ENCODE measurements at places on chromosomes 2 and 18.

DNA sequence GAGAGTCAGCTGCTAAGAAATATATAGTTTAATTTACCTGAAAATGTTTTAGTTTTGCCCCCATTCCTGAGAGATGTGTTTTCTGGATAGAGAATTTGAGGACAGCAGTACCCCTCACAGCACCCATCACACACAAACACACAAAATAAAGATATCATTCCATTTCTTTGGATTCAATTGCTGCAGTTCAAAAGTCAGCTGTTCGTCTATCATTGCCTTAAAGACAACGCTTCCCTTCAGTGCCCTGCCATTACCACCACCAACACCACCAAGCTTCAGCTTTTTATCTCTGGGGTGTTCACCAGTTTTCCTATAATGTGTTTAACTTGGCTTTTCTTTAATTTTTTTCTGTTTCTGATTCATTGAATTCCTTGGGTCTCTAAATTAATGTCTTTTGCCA is 49.7 kb downstream of the RDH14 start:
- DNase-seq, result no peak

DNA sequence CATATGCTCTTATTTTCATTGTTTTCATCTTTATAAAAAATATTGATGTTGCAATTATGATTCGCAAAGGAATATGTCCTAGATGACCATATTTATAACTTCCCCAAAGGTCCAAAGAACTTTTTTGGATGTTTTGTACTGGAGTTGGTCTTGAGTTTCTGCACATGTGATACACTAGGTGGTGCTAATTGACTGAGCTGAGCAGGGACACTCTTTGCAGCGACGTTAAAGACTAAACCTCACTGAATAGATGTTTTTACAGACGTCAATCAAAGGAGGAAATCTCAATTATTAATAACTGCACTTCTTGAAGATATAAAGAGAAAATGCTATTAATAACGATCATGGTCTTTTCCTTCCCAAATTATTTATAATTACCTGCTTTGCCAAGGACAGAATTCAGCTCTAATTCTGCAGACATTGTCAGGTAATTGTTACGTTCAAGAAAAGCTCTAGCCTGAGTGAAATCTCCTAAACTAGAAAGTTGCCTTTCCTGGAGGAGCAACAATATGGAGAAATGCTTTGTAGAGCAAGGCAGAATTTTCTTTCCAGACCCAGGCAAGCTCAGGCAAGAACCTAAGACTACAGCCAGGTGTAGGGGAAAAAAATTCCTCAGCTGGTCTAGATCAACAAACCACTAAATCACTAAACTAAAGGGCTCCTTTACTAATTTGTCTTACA is 119.3 kb upstream of the RBBP8 start:
- peak; percentile 59 for DNase-seq

DNA sequence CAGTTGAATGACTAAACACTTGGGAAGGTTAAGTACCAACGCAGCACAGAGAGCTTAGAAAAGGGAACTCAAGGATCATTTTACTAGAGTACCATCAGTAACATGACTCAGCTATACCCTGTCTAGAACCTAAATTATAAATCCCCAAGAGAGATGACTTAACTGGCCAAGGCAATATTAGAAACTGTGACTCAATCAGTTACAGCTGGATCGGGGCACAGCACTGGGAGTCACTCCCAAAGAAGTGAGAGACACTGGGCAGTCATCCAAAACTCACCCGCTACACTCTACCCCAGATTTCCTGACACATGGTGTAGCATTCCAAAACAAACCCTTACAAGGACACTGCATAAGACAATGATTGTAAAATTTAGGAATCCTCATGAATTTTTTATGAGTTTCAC is 17.7 kb downstream of the IWS1 start:
- peak; percentile 97 for DNase-seq

DNA sequence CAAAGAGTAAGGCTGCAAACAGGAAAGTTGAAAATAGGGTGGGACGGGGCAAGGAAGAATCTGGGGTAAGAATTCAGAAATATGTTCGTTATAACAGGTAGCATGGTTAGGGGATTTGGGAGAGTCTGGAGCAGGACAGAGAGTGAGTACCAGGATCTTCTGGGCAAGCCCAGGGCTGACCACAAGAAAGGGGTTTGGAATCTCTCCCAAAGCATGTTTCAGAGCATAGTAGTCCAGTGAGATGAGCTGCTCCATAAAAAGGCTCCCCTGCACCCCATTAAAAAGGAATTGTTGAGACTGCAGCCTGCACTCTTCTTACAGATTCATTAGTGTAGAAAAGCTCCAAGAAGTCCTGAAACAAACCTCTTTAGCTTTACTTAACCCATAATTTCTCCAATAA is 291.1 kb downstream of the MTX2 start:
- no peak for DNase-seq

DNA sequence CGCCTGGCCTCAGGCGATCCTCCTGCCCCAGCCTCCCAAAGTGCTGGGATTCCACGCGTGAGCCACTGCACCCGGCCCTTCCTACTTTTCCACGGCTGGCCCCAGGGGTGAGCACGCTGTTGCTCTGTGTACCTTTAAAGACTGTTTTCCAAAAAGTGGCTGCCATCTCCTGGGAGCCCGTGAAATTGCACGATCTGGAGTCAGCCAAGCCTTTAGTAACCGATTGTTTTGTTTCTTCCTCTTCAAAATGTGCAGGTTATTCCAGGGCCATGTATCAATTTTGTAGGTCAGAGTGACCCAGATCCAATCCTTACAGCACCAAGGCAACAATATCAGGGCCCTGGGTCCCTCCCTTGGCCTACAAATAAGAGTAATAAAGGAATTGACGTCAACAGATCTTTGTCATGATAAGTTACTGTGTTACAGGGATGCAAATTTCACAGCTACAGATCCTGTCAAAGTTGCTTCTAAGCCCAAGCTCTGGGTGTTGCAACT is 135.6 kb upstream of the ZNF236 start:
- DNase-seq, result no peak

DNA sequence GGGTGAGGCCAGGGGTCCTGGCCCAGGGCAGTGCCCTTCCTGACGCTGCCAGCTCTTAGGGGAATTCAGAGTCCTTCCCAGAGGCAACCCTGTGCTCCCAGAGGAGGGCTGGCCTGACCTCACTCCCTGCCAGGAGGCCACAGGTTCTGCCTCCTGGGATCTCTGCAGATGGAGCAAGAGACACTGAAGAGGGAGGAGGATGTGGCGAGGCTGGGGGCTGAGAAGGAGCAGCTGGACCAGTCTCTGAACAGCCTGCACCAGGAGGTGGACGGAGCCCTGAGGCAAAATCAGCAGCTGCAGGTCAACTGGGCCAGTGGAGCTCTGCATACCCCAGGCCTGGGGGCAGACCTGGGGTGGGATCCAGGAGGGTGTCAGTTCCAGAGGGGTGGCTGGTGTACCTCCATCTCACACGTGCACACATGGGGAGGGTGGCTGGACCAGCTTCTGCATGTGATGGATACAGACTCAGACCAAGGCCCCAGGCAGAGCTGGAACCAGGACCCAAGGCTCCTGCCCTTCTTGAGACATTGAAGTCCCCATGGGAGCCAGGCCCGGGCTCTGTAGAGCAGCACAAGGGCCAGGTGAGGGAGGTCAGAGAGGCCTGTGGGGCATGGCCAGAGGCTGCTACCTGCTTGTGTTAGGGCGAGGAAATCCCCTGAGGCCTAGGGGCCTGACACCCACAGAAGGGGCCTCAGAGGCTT is 9.7 kb upstream of the SNED1 start:
- DNase-seq, result no peak

GRCh38 chr2:20540587-20541293 is 93.9 kb downstream of the RHOB start:
- no peak for DNase-seq

DNA sequence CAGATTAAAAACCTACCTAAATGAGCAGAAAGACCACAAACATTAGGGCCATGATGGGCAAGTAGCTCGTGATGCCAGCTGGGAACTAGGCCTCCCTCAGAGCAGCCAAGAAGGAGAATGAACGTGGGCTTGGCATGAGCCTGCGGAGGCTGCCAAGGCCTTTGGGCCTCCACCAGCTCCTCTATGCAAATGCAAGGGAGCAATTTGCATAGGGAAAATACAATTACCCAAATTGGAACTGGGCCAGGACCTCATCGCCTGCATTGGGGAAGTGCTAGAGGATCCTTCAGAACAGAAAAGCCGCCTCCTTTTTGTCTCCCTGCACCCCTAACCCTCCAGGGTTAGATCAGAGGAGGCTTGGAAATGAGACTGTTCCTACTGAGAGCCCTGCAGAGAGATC is 326.4 kb downstream of the SMAD2 start:
- DNase-seq, result no peak

DNA sequence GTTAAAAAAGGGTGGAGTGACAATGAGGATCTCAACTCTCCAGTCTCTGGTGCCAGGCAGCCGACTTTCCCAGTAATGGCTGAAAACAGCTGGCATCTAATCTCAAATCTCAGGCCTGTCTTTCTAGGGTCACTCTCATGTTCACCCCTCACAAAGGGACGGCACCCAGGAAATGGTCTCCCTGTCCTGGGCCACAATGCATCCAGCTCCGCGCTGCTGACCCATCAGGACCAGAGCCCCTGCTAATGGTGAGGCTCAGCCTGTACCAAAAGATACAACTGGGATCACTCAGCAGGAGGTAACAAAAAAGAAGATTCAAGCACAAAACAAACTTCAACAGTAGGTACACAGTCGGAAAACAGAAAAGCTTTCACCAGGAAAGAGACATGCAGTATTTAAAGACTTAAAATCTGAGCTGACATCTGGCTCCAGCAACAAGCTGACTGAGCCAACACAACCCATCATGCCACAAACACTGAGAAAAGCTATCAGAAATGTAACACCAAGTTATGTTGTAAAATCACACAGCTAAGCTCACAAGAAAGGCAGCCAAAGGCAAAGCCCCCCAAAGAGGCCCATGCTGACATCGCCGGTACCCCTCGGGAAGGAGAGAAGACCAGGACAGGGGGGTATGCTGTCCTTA is 13.6 kb upstream of the KIDINS220 start:
- no peak for DNase-seq

- DNase-seq, result no peak
These were observed 10.8 kb downstream of the INPP1 start for GRCh38 chr2:190354003-190354690.

- no peak for DNase-seq
These were observed 198.1 kb downstream of the VAPA start for GRCh38 chr18:10111944-10112343.

DNA sequence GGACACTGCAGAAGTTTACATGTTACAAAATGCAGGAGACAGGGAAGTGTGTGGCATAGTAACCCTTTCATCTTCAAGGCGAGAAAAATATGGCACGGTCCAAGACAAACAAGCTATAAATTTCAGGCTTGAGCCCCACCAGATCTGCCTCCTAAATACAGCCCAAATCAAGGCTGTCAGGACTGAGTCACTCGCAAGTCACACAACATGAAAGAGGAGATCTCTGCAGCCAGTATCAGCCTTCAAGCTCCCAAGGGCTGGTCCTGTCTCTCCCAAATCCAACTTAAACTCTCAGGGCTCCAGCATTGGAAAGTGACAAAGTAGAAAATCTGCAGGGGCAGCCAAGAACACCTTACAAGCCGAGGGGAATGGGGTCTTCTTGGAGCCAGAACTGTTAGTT is 106.3 kb upstream of the GATA6 start:
- no peak for DNase-seq

DNA sequence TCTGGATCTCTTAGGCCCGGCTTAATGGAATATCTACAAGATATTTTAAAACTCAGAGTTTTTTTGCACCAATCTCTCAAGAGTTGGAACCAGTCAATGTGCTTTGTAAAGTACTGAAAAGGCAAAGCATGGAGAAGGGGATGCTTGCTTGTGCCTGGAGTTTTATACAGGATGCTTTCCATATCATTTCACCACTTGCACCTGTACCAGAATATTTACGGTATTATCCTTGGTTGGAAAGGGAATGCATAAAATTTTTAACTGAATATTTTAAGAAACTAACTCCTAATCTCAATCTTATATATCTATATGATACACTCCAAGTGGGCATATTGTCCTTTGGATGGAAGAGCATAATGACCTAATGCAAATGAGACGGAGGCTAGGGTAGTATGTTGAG is 318.7 kb downstream of the CLIP4 start:
- no peak for DNase-seq

DNA sequence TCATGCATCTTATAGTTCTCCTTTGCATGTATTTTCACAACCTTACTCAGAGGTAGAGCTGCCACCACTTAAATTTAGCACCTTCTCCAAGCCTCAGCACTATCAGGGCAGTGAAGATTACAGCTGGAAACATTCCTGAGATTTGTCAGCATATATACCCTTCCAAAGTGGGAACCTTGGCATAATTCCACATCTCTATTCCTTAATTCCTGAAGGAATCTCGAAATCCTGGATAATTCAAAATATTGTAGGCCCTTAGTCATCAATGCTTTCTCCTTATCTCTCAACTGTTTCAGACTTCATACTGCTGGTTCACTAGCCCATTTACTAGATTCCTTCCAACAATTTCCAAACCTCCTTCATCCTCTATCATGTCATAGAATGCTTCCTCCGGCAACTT is 87.4 kb downstream of the ITSN2 start:
- DNase-seq, result no peak

DNA sequence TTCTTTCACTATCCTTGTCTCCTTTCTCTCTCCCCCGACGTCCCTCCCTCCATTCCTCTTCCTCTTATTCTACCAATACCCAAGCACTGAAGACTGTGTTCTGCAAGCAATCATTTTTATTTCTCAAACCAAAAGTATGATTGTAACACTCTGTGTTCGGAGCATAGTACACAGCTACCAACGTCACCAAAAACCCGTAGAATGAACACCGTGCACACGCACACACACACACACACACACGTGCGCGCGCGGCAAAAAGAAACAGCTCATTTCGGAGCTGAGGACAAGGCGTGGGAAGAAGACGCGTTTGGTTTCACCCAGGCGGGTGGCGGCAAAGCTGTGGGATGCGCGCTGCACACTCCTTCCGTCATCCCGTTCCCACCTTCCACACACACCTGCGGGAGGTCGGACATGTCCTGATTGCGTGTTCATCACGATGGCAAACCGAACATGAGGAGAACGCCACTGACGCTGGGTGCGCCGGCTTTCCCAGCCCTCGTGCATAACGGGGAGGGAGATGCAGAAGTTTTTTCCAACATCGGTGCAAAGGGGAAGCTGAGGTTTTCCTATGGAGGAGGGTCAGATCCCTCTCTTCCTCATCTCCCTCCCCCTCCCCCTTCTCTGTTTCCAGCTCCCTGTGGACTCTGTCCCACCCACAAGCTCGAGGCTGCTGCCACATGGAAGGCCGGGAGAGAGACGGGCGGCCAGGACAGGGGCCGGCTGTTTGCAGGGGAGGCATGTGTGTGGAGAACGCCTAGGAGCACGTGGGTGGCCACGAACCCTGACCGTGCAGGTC is 20.4 kb downstream of the MBP start:
- no peak for DNase-seq

DNA sequence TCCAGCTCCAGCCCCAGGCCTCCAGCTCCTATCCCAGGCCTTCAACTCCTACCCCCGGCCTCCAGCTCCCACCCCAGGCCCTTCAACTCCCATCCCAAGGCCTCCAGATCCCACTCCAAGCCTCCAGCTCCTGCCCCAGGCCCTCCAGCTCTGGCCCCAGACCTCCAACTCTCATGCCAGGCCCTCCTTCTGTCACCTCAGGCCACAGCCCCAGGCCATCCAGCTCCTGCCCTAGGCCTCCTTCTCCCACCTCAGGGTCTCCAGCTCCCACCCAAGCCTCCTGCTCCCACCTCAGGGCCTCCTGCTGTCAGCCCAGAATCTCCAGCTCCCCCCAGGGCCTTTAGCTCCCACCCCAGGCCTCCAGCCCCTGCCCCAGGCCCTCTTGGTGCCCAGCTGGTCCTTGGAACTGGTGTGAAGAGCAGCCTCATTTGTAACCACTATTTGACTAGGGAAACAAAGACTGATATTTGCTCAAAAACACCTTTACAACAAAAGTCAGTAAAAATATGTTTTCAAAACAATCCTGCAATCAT is 67.8 kb upstream of the SALL3 start:
- no peak for DNase-seq

All from renal cortical epithelial cell (primary cell).